ENCODE measurements at places on chromosomes 5 and 9. TPM values are rescaled to one million over a fixed set of nuclear protein-coding genes. Genes with fewer than 3 reads are reported as not detected.

IL4 gene
- not detected for total RNA-seq

COL15A1 gene
- 7.5 TPM for total RNA-seq

GPR21 gene
- 0.76 TPM for total RNA-seq

GRCh38 chr9:133589454-133590227, 19.5 kb downstream of the FAM163B start:
- ATAC-seq: no peak

GRCh38 chr9:95855961-95856360, 19.5 kb upstream of the ERCC6L2 start:
- no peak for ATAC-seq

DNA sequence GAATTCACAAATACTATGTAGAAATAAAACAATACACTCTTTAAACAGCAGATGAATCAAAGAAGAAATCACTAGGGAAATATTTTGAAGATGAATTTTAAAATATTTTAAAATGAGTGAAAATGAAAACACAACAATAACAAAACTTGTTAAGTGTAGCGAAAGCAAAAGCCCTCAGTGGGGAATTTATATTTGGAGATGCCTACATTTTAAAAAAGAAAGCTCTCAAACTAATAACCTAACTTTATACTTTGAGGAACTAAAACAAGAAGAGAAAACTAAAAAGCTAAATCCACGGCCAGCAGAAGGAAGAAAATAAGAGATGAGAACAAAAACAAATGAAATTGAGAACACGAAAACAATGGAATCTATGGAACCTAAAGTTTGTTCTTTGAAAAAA, 22.7 kb downstream of the SPDL1 start:
- no peak for ATAC-seq

GRCh38 chr5:5364932-5365331, 57.5 kb upstream of the ICE1 start:
- ATAC-seq: no peak

RFX3 gene
- 3.5 TPM for total RNA-seq

GMCL2 gene
- total RNA-seq: not detected

DNA sequence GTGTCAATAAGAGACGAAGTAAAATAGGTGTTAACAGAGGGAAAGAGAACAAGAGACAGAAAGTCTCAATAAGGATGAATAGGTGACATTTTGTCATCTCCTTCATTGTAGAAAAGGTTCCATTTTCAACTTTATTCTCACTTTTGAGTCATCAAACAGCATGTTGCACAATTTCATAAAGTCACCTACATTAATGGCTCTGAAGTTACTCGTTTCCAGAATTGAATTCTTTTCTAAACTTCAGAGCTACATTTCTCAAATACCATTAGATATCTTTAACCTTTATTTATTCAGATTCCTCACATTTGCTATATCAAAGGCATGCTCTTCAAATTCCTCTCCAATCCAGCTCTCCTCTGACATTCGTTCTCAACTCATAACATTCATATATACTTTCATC, 13.1 kb downstream of the ADAMTS6 start:
- no peak for ATAC-seq

DNA sequence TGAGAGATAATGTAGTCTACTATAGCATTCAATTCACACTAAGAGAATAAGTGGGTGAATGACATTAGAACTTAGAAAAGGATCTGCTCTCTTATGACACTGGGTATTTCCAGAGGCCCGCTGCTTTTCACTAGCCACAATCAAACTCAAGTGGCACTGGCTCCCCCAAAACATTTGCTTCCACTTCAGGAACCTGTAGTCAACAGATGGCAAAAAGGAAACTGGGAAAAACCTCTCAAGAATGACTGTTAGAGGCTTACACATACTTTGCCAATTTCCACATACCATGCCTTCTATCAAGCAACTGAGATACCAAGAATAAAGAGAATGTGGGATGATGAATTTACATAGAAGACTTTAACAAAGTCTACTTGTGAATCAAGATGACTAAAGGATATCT, 11.2 kb downstream of the POC5 start:
- ATAC-seq: no peak

RASGRF2 gene
- total RNA-seq: 1.1 TPM

- no peak for ATAC-seq
These were observed 331.3 kb downstream of the ASTN2 start for GRCh38 chr9:117083559-117083958.

DNA sequence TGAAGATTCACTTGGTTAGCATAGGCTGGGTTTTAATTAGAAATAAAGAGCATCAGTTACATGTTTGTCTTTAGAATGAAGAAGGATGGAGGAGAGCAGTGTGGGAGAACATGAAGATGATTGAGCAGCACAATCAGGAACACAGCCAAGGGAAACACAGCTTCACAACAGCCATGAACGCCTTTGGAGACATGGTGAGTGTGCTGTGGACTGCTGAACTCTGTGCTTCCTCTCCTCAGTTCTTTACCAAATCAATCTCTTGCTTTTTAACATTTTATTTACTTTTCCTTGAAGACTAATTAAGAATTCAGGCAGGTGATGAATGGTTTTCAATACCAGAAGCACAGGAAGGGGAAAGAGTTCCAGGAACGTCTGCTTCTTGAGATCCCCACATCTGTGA, 38.2 kb upstream of the SPATA31E1 start:
- ATAC-seq: no peak

FCHO2 gene
- total RNA-seq: 47.4 TPM

DNA sequence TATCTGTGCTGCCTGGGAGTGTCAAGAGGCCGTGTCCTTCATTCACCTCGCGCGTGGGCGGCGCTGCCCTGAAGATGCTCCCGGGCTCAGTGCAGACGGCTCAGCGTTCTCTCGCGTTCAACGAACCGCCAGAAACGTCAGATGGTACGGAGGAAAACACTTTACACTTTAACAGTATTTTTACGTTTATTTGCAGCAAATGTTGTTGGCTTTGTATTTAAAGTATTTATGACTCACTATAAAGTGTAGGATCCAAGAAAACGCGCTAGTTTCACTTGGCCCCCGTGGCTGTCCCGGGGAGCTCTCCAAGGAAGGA, 544 bp upstream of the ERCC6L2 start:
- peak; percentile 62 for ATAC-seq

GRCh38 chr5:159956074-159956473, 39.8 kb downstream of the ADRA1B start:
- no peak for ATAC-seq

- ATAC-seq: no peak
These were observed 42.8 kb downstream of the WDR41 start for GRCh38 chr5:77449277-77449676.

DNA sequence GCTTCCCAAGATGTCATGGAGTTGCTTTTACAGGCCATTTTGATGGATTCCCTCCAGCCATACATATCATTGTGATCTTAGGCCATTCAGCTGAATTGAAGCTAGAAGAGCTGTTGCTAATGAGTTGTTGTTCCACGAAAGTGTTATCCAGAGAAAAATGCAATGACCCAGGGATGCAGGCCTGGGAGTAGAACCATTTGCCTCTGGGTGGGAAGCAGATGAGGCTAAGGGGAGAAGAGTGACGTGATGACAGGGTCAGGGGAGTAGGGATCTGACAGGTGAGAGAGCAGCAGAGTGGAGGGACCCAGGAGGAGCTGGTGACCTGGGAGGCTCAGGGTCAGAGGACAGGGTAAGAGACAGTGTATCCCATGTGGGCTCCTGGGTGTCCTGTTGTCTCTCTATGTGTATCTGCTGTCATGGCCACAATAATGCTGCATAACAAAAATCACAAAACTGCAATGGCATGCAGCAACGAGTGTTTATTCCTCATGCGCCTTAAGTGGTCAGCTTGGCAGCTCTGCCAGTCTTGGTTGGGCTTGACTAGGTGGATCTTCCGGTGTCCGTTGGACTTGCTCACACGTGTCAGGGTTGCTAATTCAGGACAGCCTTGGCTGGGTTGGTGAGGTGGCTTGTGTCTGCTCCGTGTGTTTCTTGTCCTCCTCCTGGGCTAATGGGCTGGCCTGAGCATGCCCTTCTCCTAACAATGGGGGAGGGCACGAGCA, 90.6 kb downstream of the LIFR start:
- ATAC-seq: no peak

BRD9 gene
- 21.2 TPM for total RNA-seq

- ATAC-seq: peak; percentile 1
These were observed 544 bp upstream of the SNX24 start for GRCh38 chr5:122844910-122845228.

TMEM267 gene
- total RNA-seq: 8.8 TPM

NEUROG1 gene
- total RNA-seq: not detected

OTP gene
- not detected for total RNA-seq

- no peak for ATAC-seq
These were observed 28.4 kb upstream of the AOPEP start for GRCh38 chr9:94697972-94698581.

DNA sequence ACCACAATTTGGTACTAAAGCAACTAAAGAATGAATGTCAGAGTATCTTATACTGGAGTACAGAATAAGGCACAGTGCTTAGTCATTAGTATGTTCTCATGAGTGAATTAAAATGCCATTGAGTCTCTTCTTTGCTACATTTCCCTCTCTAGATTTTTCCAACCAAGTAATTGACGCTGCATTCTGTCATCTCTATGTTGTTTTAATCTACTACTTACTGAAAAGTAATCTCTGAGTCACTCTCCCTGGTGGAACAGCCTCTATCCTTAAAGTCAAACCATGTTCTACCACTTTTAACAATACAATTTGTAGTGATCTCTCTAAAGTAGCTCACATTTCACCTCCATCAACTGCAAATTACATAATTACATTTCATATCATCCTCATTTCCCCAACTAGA, 495.1 kb downstream of the CDH18 start:
- ATAC-seq: peak; percentile 53

TEK gene
- total RNA-seq: 1.9 TPM

DNA sequence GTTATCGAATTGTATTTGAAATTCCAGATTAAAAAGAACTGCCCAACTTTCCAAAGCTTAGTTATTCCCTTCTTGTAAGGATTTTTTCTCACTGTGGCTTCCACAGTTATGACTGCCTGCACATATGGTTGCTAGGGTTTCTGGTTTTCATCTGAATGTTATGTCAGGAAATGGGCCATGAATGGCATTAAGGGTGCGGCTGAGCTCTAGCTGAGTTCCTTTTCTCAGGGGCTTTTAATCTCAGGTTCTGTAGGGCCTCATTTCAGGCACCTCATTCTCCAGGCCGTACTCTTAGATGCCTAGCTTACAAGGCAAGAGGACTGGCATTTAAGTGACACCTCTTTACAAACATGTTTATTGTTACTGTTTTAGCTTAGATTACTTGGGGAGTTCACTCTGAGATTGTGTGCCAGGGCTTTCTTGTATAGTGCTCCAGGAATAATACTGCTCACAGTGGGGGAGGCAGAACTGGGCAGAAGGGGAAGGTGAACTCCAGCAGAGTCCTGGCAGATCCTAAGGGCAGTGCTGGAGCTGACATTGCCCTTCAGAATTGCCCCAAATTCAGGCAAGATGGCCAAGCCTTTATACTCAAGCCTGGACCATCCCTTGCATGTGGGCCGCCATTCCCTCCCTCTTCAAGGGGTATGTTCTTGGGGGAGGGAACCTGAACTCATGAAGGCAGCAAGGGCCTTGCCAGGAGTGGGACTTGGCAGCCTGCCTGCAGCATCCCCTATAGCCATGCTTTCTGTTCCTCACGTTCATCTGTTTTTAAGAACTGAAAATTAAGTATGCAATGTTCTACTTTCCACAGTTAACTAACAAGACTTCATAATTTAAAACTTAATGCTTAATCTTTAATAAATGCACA, 111.5 kb downstream of the KDM4C start:
- no peak for ATAC-seq

DNA sequence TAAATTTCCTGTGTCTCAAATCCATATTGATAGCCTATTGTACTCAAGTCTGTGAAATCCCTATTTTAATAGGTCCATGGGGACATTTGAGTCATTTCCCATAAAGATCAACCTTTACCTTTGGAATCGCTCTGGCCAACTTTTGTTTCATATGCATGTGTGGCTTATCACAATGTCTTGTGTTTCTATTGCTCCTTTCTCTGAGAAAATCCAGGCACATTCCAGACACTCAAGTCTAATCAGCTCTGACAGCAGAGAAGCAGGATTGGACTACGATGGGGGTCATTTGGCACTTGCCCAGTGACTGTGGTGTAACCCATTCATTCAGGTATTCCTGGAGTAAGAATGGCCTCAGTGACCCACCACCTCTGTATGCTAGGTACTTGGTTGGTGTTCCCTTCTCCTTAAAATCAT, 48.4 kb downstream of the ACTBL2 start:
- no peak for ATAC-seq

PCDHGC5 gene
- 1.0 TPM for total RNA-seq

DNA sequence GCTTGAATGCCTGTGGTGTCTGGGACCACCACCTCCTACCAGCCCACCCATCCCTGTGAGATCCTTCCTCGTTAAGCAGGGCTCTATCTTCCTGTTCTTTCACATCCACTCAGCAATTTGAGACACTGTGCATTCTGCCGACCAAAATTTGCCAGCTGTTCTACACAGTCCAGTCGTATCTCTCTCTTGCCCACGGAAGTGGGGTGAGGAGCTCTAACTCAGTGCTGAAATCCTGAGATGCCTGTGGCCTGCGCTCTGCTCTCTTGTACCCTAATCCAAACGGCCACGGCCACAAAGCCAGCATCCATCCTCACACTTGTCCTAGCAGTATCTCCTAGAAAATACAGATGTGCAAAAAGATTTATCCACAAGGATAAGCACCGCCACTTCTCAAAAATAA, 97.9 kb downstream of the MVB12B start:
- ATAC-seq: no peak

Measured in esophagus mucosa (tissue), 1 donor.